ENCODE measurements at places on chromosomes 2 and 18.

GRCh38 chr2:196404276-196404675 is 232.9 kb upstream of the STK17B start:
- no peak for DNase-seq

GRCh38 chr18:37299471-37300304 is 265.9 kb downstream of the CELF4 start:
- no peak for DNase-seq

DNA sequence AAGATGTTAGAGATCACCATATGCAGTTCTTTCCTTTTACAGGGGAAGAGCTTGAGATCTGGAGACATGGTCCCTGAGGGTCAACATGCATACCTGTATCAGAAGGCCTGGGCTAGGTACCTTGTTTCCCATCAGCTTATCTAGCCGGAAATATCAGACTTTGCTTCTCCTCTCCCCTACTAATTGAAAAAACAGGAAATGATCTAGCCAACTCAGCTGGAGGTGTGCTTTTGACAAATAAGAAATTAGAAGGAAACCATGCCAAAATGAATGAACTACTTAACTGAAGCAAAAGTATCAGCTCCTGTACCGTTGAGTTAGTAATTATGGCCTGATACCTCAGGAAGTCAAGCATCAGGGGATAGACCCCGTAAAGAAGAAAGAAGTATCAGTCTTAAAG is 20.4 kb downstream of the PKP4 start:
- DNase-seq = no peak

DNA sequence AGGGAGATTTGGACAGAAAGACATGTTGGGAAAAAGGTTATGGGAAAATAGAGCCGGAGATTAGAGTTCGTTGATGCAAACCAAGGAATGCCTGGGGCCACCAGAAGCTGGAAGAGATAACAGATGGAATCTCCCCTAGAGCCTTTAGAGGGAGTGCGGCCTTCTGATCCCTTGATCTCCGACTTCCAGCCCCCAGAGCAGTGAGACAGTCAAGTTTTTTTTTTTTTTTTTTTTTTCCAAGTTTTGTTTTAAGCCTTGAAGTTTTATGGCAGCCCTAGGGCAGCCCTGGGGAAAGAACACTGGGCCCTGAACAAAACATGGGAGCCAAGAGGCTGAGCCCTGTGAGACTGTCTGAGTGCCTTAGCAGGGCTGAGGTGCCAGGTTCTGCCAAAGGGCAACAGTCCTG is 6.5 kb downstream of the DGKD start:
- no peak for DNase-seq

Measured in germinal center (tissue), 1 donor.